Breast epithelium (tissue), 4 donors: ENCODE measurements at places on chromosomes 5 and 9. TPM values are rescaled to one million over a fixed set of nuclear protein-coding genes. Genes with fewer than 3 reads are reported as not detected.

DNA sequence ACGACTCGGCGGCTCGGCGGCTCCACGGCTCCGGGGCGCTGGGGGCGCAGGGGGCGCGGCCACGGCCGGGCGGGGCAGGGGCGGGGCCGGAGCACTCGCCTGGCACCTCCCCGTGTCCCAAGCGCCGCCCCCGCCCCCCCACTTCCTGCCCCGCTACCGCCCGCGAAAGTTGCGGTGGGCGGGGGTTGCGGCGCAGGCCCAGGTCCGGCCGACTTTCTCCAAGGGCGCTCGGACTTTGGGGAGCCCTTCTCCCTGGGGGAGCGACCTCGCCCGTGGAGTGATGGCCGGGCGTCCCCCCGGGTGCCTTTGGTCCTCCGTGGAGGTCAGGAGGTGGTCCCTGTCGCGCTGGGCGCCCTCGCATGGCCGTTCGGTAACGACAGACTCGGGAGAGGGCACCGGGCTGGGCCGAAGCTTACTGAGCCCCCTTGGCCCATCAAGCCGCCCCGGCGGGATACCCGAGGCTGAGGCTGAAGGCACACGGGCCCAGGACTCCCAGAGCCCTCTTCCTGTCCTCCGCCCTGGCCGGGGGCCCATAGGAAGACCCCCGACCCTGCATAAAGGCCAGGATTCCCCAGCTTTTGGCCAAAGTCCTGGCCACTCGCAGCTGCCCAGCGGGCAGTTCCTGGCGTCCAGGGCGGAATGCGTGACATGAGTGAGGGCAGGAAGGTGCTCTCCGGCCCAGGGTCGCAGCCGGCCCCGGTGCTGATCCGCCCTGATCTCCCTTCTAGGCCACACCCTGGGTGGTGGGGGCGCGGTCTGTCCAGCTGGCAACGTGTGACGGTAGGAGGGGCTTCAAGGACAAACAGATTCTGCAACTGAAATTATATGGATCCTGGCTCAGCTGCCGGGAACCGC is 883 bp upstream of the VAV2 start:
- peaks cover 8% of the 10 kb centered on the region for H3K4me1 ChIP-seq
- peak; percentile 80 for DNase-seq
- peak overlapping the region; percentile 85 for H3K27ac ChIP-seq
- no peaks in the 10 kb centered on the region for H3K27me3 ChIP-seq

Gene PCDHGB4
- 5.3 TPM for total RNA-seq

Gene HEMGN
- total RNA-seq = not detected

DNA sequence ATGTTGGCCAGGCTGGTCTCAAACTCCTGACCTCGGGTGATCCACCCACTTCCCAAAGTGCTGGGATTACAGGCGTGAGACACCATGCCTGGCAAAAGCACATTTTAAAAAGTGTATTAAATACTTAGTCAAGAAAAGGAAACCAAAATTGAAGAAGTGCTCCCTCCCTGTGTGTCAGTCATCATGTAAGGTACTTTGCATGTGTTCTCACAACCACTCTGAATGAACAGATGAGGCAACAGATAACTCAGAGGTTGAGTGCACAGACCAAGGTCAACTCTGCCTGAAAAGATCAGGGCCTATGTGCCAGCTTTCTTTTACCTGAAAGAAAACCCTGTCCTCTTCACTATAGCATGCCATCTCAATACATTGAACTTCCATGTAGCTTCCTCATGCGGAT is 289.7 kb downstream of the MRPS30 start:
- no peaks in the 10 kb centered on the region for H3K4me1 ChIP-seq
- no peak overlapping the region for H3K4me3 ChIP-seq
- peaks cover 4% of the 10 kb centered on the region for H3K36me3 ChIP-seq
- DNase-seq = no peak
- H3K27ac ChIP-seq = no peak overlapping the region

Gene RASGEF1C
- total RNA-seq = 0.73 TPM

GRCh38 chr5:178441486-178442270 is 148.5 kb downstream of the COL23A1 start:
- H3K4me3 ChIP-seq = no peak overlapping the region
- H3K27me3 ChIP-seq = no peaks in the 10 kb centered on the region

- H3K36me3 ChIP-seq = no peaks in the 10 kb centered on the region
- H3K4me1 ChIP-seq = no peaks in the 10 kb centered on the region
- no peak for DNase-seq
- H3K4me3 ChIP-seq = no peak overlapping the region
- H3K27me3 ChIP-seq = no peaks in the 10 kb centered on the region
These were observed 145.3 kb upstream of the SMARCA2 start for GRCh38 chr9:1869843-1870242.

Gene RNF180
- total RNA-seq = 14.4 TPM

DNA sequence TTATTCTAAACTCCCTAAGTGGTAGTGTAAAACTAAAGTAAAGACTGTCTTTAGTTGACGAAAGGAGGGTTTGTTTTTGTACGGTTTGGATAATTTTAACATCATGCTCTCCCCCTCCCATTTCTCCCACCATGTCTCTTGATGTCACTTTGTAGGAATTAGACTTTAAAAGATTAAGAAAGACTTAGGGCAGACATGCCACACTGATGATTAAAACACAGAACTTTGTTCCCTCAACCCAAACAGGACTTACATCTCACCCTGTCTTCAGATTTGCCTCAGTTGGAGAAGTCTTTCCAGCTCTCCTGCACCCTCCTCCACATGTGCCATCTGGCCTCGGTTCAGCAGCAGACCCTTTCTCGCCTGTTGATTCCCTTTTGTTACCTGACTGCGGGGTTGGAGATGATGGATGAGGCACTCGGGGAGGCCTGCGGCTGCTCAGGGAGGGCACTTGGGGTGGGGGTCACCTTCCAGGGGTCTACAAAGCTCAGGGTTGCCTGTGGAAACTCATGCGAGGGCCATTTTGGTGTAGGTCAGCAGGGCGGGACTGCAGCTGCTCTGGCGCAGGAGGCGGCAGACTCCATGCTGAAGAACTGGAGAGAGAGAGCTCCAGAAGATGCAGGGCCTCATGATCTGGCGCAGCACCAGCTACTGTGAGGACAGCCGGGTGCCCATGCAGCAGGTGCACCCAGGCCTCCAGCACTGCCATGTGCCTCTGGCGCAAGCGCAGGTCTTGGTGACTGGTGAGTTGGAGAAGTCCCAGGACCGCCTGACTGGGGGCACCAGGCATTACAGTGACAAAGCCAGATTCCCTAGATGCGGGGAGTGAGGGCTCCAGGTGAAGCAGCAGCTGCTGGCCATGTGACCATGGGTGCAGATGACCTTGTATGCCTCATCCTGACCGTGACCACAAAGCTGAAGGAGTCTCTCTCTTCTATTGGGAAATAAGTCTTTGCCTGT is 24.5 kb upstream of the EXOC3 start:
- no peak overlapping the region for H3K4me3 ChIP-seq
- H3K4me1 ChIP-seq = no peaks in the 10 kb centered on the region
- no peak overlapping the region for H3K27ac ChIP-seq
- no peaks in the 10 kb centered on the region for H3K36me3 ChIP-seq
- H3K27me3 ChIP-seq = no peaks in the 10 kb centered on the region
- peak; percentile 20 for DNase-seq

- H3K27me3 ChIP-seq = no peaks in the 10 kb centered on the region
- H3K4me3 ChIP-seq = no peak overlapping the region
- no peaks in the 10 kb centered on the region for H3K36me3 ChIP-seq
- no peaks in the 10 kb centered on the region for H3K4me1 ChIP-seq
- H3K27ac ChIP-seq = no peak overlapping the region
- no peak for DNase-seq
These were observed 55.9 kb upstream of the SLCO6A1 start for GRCh38 chr5:102554728-102555127.

GRCh38 chr9:101400120-101400519 is 1.5 kb downstream of the ZNF189 start:
- DNase-seq = no peak
- H3K4me1 ChIP-seq = peaks cover 3% of the 10 kb centered on the region
- no peaks in the 10 kb centered on the region for H3K27me3 ChIP-seq
- H3K27ac ChIP-seq = peak overlapping the region; percentile 95
- peak overlapping the region; percentile 78 for H3K4me3 ChIP-seq
- peaks cover 24% of the 10 kb centered on the region for H3K36me3 ChIP-seq

GRCh38 chr5:132237670-132238069 is 10.0 kb upstream of the P4HA2 start:
- no peaks in the 10 kb centered on the region for H3K27me3 ChIP-seq
- H3K36me3 ChIP-seq = no peaks in the 10 kb centered on the region
- no peak overlapping the region for H3K27ac ChIP-seq
